ENCODE measurements at places on chromosomes 5 and 9.

DNA sequence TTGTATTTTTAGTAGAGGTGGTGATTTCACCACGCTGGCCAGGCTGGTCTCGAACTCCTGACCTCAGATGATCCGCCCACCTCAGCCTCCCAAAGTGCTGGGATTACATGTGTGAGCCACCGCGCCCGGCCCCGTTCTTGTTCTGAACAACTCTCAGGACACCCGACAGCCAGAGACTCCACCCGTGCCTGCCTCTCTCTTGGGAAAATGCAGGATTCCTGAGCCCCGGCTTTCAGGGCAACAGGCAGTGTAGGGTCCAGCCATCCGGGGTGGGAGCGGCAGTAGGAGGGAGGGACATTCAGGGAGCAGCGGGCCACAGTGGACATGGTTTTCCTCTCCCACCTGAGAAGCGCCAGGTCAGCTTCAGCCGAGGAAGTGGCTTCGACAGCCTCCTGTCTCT is 34.4 kb downstream of the NCS1 start:
- no peak for DNase-seq

DNA sequence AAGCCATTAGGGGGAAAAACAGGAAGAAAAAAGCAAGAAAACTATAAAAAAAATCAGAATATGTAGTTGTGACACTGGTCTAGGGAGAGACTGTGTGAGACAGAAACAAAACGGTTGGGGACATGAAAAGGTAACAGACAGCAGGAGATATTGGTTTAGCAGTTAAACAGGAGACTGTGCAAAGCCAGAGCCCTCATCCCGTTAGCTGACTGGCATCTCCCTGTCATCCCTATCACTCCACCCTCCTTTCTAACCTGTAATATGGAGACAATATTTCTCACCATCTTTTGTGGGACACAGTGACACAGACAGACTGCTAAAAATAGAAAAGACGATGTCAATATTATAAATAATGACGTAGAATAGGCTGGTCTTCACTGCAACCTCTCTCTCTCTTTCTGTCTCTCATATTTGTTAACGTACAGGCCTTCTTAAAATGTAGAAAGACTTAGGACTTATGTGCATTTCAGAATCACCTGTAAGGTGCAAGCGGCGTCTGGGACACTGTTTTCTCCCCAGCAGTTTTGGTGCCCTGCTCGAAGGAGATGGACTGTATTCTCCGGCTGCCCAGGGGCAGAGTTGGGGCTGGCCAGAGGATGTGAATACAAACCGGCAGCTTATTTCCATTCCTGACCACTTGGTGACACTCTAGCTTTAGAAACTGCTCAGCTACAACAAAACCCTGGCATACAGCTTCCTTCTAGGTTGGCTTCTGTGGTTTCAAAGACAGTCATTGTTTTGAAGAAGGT is 190.6 kb downstream of the MAT2B start:
- DNase-seq = peak; percentile 1

DNA sequence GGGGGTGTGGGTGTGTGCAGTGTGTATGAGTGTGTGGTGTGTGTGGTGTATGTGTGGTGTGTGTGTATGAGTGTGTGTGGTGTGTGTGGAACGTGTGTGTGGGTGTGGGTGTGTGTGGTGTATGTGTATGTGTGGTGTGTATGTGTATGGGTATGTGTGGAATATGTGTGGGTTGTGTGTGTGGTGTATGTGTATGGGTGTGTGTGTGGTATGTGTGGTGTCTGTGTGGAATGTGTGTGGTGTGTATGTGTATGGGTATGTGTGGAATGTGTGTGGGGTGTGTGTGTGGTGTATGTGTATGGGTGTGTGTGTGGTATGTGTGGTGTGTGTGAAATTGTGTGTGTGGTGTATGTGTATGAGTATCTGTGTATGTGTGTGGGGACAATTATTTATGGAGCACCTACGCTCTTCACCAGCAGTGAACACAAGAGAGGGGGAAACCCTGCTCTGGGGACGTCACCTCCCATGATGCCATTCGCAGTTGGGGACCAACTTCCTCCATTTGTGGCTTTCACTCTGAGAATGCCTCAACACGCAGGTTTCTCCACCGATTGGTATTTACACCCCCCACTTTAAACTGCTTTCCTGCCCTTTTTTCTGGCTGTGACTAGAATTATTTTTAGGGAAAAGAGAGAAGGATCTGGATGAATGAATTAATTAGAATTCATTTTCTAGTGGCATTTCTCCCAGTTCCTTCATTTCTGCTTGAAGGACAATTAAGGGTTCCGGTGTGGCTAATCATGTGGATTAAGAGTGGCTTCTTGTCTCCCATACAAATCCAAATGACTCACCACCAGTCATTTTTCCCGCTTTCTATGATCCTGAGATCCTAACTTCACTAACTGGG is 238.1 kb downstream of the ROR2 start:
- peak; percentile 78 for DNase-seq

GRCh38 chr5:171569065-171569712 is 149.7 kb downstream of the FGF18 start:
- no peak for DNase-seq

- no peak for DNase-seq
Observed at GRCh38 chr5:142984525-142984924, 214.3 kb downstream of the ARHGAP26 start.

GRCh38 chr9:133627341-133627740 is 8.8 kb upstream of the DBH start:
- DNase-seq = no peak

DNA sequence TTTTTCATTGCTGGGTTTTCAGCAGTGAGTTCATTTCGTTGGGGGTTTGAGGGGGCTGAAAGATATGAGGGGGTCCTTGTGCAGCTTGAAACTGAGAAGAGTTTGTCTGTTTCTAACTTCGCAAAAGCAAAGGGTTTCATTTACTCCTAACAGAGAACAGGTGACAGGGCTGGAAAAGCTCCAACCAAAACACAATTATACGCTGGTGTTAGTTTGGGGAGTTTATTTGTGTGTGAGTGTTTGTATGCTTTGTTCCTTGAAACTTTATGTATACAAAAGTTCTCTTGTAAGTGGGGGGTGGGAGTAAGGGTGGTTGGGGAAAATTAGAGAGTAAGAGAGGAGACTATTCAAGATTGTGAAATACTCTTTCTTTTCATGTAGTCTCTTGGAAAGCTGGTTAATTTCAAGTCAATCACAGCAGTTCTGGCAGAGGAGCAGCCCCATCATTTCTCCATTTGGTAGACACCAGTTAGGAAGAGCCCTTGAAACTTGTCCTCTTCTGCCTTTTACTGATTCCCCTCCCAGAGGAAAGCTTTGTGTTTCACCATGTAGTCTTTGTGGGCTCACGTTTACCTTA is 881 bp downstream of the TNFAIP8 start:
- DNase-seq = no peak

DNA sequence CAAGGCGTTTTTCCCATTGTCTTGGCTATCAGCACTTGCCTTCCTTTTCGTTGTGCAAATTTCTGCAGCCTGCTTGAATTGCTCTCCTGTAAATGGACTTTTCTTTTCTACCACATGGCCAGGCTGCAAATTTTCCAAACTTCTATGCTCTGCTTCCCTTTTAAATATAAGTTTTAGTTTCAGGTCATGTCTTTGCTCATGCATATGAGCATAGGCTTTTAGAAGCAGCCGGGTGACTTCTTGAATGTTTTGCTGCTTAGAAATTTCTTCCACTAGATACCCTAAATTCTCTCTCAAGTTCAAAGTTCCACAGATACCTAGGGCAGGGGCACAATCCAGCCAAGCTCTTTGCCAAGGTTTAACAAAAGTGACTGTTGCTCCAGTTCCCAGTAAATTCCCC is 22.4 kb upstream of the PTPDC1 start:
- DNase-seq = no peak

DNA sequence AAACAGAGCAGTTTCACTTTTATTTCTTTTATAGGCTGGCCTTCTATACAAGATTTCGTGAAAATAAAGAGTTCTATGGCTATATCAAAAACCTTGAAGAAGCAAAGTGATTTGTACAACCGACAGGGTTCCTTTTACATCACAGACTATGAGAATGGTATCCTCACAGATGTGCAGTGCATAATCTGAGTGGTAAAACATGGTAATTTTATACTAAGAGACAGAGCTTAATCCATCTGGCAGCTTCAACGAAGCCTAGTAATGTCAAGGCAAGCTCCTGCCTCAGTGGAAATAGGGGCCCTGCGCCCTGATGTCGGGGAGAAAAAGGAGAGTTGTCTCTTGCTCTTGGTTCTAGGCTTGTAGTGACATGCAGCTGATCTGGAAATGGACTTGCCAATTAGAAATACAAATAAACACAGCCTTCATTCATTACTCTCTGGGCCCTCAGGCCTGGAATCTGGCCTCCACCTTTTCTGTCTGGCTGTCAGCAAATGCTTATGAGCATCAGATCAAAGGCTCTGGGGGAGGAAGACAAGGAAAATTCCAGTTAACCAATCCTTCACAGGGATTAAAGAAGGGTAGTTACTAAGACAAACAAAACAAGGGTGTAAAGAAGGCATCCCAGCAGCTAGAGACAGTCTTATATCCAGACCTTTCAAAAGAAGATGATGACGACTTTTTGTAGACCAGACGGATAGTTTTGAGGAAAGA is 33.6 kb upstream of the TRIM32 start:
- DNase-seq = no peak

GRCh38 chr9:109164042-109164441 is 3.0 kb downstream of the FRRS1L start:
- no peak for DNase-seq

- DNase-seq = no peak
Observed at GRCh38 chr5:74257060-74257527, 383.4 kb downstream of the ENC1 start.

DNA sequence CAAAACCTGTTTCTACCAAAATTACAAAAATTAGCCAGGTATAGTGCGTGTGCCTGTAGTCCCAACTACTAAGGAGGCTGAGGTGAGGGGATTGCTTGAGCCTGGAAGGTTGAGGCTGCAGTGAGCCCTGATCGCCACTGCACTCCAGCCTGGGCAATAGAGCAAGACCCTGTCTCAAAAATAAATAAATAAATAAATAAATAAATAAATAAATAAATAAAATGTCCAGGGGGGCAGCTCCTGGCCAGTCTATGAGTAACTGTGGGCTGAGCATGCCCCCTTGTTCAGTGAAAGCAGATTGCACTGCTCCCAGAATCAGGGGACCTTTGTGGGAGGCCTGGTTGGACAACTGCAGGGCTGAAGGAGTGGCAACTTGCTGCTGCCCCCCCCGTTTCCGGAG is 62.7 kb downstream of the PDE6A start:
- DNase-seq = no peak

DNA sequence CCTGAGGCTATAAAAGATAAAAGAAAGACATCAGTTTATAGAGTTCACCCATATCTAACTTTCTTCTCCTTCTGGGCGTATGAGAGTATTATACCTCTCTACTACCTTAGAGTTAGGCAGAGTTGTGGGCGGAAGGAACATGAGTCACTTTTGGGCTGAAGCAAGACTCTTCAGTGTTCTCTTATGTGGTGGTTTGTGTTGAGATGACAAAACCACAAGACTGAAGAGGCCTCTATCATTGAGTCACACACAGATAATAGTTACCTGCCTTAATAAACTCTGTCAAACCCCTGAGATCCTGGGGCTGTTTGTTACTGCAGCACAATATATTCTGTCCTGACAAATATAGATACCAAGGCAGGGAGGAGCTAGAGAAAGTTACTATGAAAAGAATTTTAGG is 184.2 kb downstream of the EFNA5 start:
- DNase-seq = peak; percentile 20

- DNase-seq = no peak
Observed at GRCh38 chr5:35138232-35138631, 90.5 kb upstream of the AGXT2 start.

DNA sequence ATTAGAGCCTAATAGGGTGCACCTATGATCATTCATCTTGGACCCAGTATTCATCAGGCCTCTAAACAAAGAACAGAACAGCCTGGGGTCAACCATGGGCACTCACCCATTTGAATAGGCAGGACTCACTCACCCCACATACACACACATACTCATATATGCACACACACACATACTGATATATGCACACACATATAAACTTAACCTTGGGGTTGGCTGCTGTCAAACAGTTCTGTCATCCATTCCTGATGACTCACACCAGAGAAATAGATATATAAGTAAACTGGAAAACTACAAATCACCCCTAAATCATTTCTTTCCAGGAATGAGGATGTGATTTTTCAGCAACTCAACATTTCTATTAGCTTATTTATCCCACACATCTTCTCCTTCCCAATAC is 51.3 kb downstream of the ARL15 start:
- DNase-seq = no peak

DNA sequence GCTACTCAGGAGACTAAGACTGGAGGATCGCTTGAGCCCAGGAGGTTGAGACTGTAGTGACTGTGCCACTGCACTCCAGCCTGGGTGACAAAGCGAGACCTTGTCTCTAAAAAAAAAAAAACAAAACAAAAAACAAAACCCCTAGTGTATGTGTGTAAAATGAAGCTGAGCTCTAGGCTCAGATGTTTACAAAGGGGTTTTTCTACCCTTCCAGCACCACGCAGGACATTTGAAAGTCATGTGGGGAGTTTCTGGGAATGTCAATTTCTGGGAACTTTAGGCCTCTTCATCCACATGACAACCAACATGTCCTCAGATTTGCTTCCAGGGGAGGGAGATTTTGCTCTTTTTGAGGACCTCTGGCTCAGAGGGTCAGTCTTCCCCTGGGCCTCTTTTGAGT is 42.4 kb upstream of the AIF1L start:
- DNase-seq = no peak

GRCh38 chr9:107940616-107941595 is 451.3 kb upstream of the KLF4 start:
- DNase-seq = no peak

GRCh38 chr9:3903906-3904305 is 378.1 kb upstream of the RFX3 start:
- no peak for DNase-seq

DNA sequence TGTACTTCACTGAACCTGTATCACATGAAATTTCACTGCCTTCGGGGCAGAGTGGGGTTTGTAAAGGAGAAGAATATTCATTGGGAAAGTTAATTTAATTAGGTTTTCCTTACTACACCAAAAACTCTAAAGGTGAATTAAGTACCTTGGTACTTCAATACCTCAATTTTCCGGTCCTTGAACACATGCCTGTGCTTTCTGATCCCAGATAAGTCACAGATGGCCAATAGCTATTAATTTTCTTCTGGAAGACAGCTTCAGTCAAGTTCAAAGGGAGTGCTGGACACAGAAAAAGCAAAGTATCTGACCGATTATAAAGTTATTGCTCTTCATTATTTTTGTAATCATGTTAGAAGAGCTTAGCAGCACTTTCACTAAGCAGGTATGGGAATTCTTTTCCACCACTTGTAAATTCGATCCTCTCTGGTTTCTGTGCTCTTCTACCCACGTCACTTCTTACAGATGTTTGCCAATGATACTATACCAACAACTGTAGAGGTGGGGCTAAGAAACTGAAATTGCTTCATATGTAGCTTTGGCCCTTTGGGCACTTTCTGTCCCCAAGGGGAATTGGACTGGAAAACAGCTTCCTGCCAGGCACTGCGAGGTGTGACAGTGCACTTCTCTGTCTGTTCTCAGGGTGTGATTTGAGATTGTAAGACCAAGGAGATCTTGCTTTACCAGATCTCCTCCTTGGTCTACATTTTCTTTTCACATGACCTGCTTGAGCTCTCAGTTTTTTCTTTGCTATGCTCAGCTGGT is 164.0 kb downstream of the CCDC192 start:
- no peak for DNase-seq

All from CD4-positive, alpha-beta T cell treated with Interferon alpha-2 for 1 hour (primary cell).